Right atrium auricular region (tissue), 2 donors: ENCODE measurements at places on chromosomes 7 and 10. TPM values are rescaled to one million over a fixed set of nuclear protein-coding genes. Genes with fewer than 3 reads are reported as not detected.
A peak's percentile ranks its signal among the peaks of the same experiment; 100 is the strongest.

DNA sequence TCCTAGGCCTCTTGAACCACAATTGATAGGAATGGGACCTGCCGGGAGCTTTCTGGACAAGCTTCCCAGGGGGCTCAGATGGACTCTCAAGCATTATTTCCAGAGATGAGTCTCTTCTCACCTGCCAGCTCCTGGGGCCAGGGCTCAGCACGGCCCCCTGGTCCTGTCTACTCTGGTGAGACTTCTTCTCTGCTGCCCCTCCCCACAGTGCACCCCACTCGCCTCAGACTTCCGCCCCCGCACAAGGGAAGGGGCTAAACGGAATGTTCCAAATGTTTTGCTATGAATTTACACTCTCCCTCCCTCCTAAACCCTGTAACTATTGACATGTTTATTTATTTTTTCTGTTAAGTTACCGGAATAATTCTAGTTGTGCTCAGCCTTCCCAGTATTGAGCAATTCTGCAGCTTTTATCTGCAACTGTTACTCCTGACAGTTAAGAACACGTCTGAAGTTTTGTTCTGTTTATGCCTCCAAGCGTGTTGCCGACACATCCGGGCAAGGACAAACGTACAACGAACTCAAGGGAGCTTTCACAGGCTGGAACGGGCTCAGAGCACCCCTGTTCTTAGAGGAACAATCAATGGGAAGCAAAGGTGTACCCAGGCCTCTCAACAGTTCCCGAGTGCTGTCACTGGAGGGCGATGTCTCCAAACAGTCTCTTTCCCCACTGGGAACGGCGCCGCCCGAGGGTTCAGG is 55.2 kb downstream of the FHIP2A start:
- no peak overlapping the region for H3K27ac ChIP-seq
- no peaks in the 10 kb centered on the region for H3K27me3 ChIP-seq
- peak; percentile 73 for DNase-seq
- no peaks in the 10 kb centered on the region for H3K36me3 ChIP-seq
- H3K4me1 ChIP-seq = no peaks in the 10 kb centered on the region

DNA sequence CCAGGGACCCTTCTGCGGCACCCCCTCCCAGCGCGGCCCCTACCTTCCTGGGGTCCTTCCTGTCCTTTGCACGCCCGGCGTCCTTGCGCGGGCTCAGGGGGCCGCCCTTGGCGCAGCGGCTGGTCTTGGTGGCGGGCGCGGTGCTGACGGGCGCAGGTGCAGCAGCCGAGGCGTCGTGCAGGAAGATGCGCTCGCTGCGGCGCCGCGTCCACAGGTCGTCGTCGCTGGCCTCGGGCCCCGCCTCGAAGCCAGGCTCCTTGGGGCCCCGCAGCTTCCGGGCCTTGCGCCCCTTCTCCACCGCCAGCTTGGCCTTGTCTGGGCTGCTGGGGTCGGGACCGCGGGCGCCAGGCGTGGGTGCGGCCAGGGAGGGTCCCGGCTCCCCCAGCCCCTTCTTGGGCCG is 49.8 kb downstream of the SLC29A4 start:
- H3K4me1 ChIP-seq = no peaks in the 10 kb centered on the region
- no peak for DNase-seq
- H3K27ac ChIP-seq = no peak overlapping the region

DNA sequence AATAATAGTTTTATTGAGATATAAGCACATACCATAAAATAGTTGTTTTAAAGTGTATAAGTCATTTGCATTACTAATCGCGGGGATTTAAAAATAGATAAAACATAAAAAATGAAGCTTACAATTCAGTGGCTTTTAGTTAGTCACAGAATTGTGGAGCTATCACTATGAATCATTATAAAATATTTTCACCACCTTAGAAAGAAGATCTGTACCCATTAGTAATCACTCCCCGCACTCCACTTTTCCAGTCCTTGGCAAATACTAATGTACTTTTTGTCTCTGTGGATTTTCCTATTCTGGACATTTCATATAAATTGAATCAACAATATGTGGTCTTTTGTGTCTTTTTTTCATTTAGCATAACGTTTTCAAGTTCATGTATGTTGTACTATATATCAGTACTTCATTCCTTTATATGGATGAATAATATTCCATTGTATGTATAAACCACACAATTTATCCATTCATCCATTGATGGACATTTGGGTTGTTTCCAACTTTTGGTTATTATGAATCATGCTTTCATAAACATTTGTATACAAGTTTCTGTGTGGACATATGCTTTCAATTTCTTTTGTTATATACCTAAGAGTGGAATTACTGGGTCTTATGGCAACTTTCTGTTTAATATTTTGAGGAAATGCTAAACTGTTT is 162.5 kb downstream of the MAGI2 start:
- H3K36me3 ChIP-seq = no peaks in the 10 kb centered on the region
- no peak overlapping the region for H3K27ac ChIP-seq
- no peak overlapping the region for H3K4me3 ChIP-seq
- H3K27me3 ChIP-seq = no peaks in the 10 kb centered on the region

DNA sequence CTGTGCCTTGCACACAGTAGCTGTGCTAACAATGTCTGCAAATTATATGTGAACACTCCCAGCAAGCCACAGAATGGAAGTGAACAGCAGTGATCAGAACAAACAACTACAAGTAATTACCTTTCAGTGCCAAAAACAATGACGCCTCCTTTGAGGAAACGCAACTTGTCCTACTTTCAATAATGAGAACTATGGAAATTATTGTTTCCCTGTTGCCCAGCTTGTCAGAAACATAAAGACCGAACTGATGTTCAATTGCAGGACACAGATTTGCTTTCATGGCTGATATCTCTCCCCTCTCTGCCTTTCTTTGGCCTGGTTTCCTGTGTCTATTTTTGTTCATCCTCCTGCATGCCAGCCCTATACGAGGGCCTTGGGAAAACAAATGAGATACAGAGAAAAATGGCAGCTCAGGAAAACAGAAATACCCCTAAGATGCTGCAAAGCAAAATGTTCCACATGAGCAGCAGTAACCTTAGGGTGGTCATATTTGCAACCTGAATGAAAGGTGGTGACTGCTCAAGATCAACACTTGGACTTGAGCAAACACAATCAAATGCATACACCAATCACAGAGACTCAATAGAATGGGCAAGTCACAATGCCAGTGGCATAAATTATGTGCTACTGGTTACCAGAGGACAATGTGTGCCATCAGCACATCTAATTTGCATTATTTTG is 26.8 kb downstream of the COBL start:
- H3K36me3 ChIP-seq = no peaks in the 10 kb centered on the region
- H3K4me3 ChIP-seq = no peak overlapping the region
- H3K27me3 ChIP-seq = no peaks in the 10 kb centered on the region
- no peak for DNase-seq

HTR5A gene
- total RNA-seq = not detected

DNA sequence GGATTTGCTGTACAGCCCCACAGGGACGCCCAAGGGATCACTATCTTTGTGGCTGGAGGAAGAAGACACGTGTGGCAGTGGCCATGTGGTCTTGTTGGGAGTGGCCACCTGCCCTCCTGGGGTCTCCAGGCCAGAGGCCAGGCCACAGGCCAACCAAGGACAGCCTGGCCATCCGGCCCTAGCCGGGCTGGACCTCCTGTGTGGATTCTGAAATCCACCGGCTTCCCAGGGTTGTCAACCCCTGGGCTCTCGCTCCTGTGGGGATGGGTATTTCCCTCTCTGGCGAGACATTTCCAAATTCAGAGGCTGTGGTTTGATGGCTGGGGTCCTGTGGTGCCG is 31.5 kb upstream of the CFAP46 start:
- no peaks in the 10 kb centered on the region for H3K4me1 ChIP-seq
- peaks cover 7% of the 10 kb centered on the region for H3K27me3 ChIP-seq
- no peak overlapping the region for H3K4me3 ChIP-seq
- DNase-seq = no peak

DNA sequence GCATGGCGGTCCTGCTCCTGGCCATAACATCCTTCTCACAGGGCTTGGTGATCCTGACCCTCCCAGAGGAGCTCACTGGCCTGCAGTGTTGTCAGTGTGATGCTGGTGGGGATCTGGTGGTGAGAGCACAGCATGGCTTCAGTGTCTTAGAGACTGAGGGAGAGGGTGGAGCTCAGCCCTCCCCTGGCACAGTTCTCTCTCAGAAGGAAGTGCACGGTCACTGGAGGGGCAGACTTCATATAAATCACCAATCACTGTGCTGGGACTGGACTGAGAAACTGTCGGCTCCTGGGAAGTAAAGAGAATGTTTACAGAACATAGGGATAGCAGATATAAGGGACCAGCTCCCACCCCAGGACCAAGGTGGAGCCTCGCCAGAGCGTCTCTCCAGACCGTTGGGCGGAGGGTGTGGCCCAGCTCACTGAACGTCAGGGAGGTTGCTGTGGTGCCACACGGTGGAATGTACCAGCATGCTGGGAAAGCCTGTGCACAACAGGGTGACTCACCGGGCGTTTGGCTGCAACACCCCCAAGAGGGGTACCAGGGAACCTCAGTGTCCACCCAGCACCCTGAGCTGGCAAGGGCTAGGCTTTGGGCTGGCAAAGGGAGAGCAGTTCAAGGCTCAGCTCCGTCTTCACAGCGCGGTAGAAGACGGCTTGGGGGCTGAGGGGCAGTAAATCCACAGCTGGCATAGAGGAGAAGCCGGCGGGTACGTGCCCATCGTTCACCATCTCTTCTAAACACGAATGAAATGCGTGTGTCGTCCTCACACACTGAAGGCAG is 8.8 kb upstream of the GET4 start:
- H3K4me1 ChIP-seq = peaks cover 26% of the 10 kb centered on the region
- no peaks in the 10 kb centered on the region for H3K27me3 ChIP-seq
- H3K4me3 ChIP-seq = no peak overlapping the region
- H3K27ac ChIP-seq = peak overlapping the region; percentile 94

DNA sequence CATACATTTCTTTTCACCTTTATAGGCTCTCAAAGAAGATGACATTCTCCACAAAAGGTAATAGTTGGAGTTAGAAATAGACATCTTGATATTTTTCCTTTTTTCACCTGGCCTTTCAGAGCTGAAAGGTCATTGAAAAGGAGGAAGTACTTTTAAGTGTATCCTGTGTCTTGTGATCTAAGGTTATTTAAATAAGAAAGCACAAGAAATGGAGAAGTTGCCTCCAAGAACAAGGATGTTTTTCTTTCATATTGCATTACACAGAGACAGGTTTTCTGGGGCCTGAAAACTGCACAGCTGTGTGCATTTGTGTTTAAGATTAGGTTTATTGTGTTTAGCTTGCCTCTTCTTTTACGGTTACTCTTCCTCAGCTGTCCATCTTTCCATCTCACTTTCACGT is 103.4 kb upstream of the SEMA3D start:
- no peak for DNase-seq
- H3K36me3 ChIP-seq = no peaks in the 10 kb centered on the region
- no peaks in the 10 kb centered on the region for H3K4me1 ChIP-seq
- H3K27me3 ChIP-seq = no peaks in the 10 kb centered on the region

GRCh38 chr7:158188676-158189075 is 398.9 kb downstream of the PTPRN2 start:
- H3K27ac ChIP-seq = no peak overlapping the region
- no peaks in the 10 kb centered on the region for H3K36me3 ChIP-seq
- DNase-seq = no peak
- no peak overlapping the region for H3K4me3 ChIP-seq
- H3K4me1 ChIP-seq = no peaks in the 10 kb centered on the region
- H3K27me3 ChIP-seq = no peaks in the 10 kb centered on the region

HNRNPF gene
- 57.8 TPM for total RNA-seq

- H3K4me3 ChIP-seq = no peak overlapping the region
- no peaks in the 10 kb centered on the region for H3K27me3 ChIP-seq
- H3K27ac ChIP-seq = no peak overlapping the region
- H3K4me1 ChIP-seq = no peaks in the 10 kb centered on the region
Measured at GRCh38 chr7:90629297-90629918, 33.3 kb downstream of the CDK14 start.

BHLHA15 gene
- 0.83 TPM for total RNA-seq

DNA sequence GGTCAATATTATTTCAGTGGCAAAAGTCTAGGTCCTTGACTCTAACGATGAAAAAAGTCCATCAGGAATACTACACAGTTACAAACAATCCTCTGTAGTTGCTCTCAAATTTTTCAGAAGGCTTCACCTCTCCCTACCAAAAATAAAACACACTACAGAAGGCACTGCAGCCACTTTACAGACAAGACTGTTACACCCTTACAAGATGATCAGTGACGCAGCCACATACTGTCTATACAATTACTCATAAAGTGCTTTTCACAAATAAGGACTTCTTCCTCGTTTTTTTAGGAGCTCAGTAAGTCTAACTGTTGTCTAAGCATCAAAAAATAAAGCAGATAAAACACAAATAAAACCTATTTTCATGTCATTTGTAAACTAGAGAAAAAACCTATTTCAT is 27.1 kb downstream of the NDUFB2 start:
- H3K27me3 ChIP-seq = no peaks in the 10 kb centered on the region
- peaks cover 7% of the 10 kb centered on the region for H3K36me3 ChIP-seq
- H3K4me3 ChIP-seq = no peak overlapping the region
- DNase-seq = no peak

DNA sequence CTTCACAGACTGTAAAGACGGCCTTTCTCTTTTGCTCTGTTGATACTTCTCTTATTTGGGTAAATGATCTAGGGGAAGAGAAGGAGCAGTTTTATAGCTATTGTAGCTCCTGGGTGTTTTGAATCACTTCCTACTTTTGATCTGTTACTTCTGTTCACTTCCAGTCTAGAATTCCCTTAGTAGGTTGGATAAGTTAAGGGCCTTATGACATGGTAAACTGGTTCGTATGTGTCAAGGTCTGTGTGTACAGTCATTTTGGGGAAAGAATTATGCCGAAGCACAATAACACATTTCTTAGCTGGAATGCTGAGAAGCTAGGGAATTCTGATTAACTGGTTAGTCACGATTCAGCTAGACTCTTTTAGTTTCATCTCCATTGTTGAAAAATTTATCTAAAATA is 8.1 kb downstream of the DENND10 start:
- no peaks in the 10 kb centered on the region for H3K27me3 ChIP-seq
- peaks cover 45% of the 10 kb centered on the region for H3K36me3 ChIP-seq
- no peak overlapping the region for H3K4me3 ChIP-seq
- H3K27ac ChIP-seq = no peak overlapping the region
- no peaks in the 10 kb centered on the region for H3K4me1 ChIP-seq

- no peak overlapping the region for H3K27ac ChIP-seq
- H3K36me3 ChIP-seq = no peaks in the 10 kb centered on the region
- no peak overlapping the region for H3K4me3 ChIP-seq
- H3K27me3 ChIP-seq = no peaks in the 10 kb centered on the region
- DNase-seq = no peak
- no peaks in the 10 kb centered on the region for H3K4me1 ChIP-seq
Measured at GRCh38 chr10:104234934-104235333, 2.8 kb upstream of the CFAP43 start.

FAM241B gene
- 2.1 TPM for total RNA-seq

DNA sequence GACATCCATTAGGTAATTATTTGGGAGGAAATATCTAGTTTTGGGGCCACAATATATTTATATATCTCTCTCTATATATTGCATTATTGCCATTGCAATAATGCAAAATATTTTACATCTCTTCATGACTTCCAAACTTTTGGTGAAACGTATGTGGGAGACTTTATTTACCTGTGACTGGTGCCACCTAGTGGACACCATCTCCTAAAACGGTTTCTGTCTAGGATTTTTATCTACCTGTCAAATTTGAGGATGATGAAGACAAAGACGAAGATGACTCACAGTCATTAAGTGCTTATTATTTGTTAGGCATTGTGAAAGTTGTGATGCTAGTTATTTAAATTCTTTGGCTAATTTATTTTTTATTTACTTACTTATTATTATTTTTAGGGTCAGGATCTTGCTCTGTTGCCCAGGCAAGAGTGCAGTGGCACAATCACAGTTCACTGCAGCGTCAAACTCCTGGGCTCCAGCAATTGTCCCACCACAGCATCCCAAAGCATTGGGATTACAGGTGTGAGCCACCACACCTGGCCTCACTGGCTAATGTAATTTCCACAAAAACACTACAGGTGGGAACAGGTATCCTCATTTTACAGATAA is 18.7 kb upstream of the CBLL1 start:
- no peaks in the 10 kb centered on the region for H3K36me3 ChIP-seq
- no peak overlapping the region for H3K4me3 ChIP-seq
- H3K27ac ChIP-seq = no peak overlapping the region
- DNase-seq = no peak
- H3K27me3 ChIP-seq = no peaks in the 10 kb centered on the region
